ENCODE measurements at places on chromosomes 6 and 20.

- DNase-seq = no peak
Observed at GRCh38 chr6:4352731-4353130, 217.4 kb upstream of the ECI2 start.

- no peak for DNase-seq
Observed at GRCh38 chr6:15425947-15426346, 180.1 kb downstream of the JARID2 start.

DNA sequence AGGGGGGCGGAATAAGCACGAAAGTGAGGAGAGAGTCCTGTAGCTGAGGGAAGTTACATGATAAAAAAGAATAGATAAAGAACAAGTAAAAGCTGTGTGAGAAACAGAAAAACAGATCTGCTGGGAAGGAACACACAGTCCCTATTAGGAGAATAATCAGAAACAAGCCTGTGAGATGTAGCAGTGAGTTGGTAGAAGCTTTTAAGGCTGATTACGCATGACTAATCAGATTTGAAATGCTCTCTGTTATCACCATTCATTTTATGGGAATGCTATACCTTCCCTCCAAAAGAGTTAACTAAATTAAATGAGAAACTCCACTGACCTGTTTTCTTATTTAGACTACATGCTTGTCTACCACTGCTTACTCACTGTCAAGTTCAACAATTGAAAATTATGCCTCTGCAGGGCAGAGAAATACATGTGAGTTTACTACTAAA lies 15.8 kb downstream of the REPS1 start:
- DNase-seq = no peak

DNA sequence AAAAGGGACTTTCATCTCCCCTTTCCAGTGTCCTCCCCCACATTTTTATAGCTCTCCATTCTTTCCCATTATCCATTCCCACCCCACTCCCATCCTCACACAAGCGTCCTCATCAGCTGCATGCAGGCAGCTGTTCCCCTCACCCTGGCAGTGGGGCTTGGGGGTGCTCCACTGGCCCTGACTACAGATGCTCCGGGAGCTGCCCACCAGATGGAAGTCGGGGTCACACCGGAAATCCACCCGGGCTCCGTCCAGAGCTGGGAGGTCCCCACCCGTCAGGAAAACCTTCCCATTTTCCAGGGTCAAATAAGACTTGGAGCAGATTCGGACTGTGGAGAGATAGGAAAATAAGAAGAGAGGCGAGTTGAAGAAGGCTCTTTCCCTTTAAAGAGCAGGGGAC lies 2.7 kb downstream of the GABBR1 start:
- no peak for DNase-seq

GRCh38 chr6:33390173-33390572 lies 1.4 kb upstream of the KIFC1 start:
- no peak for DNase-seq

GRCh38 chr6:12280902-12281301 lies 9.3 kb upstream of the EDN1 start:
- no peak for DNase-seq

DNA sequence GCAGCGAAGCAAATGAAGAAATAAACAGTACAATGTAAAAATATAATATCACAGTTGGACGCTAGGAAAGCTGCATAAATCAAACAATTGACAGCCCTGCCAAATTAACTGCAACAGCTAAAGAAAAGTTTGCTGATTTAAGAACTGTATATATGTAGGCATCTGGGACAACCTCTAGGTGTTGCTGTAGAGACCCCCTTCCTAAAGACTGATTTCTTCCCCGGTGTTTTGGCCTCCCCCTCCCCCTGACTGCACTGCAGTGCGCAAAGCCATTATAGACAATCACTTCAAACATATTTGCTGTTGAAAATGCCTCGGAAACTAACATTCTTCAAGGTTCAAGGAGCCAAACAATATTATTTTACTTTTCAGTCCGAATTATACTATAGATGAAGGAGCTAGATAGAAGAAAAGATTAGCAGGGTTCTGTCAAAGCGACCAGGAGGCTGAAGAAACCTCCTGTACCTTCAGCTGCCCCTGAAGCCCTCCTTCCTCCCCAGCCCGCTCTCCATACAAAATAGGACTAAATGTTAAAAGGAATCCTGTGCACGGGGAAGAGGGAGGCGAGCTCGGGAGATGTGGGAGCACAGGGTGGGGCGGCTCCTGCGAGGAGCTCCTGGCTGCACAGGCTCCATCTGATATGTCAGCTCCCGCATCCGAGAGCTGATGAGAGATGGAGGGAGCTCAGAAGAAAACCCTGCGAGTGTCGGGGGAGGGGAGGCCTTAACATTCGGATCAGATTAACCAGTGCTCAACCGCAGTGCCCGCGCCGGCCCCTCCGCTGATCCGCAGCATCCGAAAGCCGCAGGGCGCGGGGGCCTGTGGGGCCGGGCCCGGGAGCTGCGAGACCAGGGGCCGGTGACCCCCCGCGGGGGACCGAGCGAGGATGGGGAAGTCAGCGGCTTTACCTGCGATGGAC lies 822 bp downstream of the ELOVL4 start:
- peak; percentile 9 for DNase-seq

GRCh38 chr6:25640446-25640845 lies 11.6 kb upstream of the SCGN start:
- no peak for DNase-seq

DNA sequence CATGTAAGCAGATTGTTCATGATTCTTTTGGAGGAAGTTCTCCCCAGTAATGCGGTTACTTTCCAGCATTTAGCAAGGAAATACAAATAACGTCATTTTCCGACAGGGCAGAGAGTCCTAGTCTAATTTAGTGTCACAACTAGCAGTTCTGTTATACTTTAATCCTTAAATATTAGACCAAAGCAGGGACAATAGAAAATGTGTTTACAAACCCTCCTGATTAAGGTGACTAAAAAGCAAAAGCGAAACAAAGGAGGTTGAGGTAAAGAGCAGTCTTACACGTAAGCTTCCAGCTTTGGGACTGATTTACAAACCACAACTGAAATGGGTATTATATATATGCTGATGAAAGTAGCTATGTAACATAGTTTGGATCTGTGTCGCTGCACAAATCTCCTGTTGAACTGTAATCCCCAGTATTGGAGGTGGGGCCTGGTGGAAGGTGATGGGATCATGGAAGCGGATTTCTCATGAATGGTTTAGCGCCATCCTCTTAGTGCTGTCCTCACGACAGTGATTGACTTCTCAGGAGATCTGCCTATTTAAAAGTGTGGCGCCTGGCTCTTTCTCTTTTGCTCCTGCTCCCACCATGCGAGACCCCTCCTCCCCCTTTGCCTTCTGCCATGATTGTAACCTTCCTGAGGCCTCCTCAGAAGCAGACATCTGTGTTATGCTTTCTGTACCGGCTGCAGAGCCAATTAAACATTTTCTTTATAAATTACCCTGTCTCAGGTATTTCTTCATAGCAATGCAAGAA lies 81.9 kb downstream of the PLCB1 start:
- no peak for DNase-seq

GRCh38 chr20:54661880-54662465 lies 186.6 kb downstream of the DOK5 start:
- DNase-seq = no peak

DNA sequence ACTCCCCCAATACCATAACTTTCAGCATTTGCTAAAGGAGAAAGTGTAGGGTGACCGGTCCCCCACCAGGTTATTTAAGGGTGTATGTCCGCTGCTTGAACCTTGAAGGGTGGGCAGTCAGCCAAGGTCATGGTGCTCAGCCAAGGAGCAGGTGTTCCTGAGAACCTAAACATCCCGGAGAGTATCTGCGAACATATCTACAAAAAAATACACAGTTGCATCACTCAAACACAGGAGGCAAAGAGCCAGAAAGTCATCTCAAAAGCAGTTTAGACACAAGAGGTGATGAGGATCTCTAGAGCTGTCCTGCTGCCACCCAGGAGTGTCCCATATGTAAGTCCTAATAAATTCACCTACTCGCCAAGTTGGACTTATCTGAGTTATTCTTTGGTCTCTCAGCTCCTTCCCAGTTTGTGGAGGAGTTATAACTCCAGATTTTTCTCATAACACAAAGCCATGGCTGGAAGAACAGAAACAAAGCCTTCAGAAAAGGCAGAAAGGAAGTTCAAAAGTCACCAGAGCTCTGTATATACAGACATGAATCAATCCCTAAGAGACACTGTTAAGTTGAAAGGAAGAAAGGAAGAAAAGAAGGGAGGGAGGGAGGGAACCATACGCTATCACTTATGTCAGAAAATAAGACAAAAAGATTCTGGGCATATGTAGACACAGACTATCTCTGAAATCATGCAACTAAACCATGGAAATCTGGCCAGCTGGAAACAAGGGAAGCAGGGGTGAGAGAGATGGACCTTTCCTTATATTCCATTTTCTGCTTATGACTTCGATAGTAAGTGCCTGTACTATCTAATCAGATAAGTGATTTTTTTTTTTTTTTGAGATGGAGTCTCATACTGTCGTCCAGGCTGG lies 11.3 kb downstream of the MBOAT1 start:
- no peak for DNase-seq

GRCh38 chr20:16916165-16916564 lies 168.0 kb downstream of the OTOR start:
- DNase-seq = no peak

- no peak for DNase-seq
Observed at GRCh38 chr6:73418081-73418741, 23.6 kb downstream of the DDX43 start.

DNA sequence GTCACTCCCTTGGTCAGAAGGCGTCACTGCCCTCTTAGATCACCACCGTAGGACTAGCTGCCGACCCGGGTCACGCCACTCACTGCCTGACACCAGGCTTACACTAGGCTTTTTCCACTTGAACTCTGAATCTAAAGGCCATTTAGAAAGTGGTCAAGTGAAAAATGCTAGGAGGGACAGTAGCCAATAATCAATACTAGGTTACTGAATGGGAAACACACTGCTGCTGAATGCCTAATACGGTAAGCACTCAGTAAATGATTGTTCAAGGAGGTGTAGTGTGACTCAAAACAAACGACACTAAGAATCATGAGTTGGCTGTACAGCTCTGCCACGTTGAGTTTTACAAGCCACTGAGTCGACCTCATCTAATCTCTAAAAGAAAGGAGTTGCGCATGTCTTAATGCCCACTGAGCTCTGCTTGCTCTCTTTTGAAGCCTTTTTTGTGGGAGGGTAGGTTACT lies 760 bp upstream of the IBTK start:
- no peak for DNase-seq

DNA sequence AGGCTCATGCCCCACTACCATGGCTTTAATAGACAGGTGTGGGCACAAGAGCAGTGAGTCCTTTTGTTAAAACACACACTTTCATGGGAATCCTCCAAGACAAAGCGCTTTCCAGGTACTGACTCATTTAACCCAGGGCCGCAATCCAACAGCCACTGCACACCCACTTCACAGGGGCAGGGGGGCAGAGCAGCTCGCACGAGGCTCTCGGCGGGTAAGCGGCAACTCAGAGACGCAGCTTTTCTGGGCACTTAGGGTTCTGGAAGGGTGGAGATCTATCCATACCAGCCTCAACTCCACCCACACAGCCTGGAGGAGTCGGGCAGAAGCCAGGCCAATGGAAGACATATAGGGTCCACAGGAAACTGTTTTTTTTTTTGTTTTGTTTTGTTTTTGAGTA lies 28.6 kb downstream of the PSMG4 start:
- no peak for DNase-seq

DNA sequence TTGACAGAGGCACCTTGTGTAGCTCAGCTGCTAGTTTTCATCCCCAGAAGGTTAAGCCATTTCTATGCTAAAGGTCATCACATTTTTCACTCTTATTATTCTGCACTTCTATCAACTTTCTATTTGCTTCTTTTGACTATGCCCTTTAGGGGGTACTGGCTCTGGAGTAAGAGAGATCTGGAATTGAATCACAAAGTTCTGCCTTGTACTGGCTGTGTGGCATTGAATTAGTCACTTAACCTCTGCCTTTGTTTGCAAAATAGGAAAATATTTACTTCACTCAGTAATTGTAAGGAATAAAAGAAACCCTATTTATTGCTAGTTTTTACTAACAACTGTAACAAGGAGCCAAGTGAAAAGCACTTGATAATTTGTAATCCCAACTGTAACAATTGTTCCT lies 56.8 kb upstream of the MTRF1L start:
- DNase-seq = no peak

DNA sequence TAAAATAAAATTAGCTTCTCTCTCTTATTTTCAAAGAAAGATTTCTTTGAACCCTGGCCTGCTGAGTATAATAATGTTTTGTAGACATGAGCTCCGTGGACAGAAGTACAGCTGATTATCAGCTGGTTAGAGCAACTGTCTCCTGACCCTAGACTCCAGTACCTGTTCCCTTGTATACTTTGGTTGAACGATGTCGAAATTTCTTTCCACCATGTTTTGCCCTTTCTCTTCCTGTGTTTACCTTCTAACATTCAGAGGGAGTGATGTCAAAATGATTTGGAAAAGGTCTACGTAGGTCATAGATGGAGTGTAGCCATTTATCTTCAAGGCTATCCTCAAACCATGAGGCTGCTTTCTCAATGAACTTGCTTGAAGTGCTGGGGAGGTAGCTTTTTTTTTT lies 16.8 kb upstream of the ADTRP start:
- no peak for DNase-seq

GRCh38 chr6:41682056-41682477 lies 43.8 kb downstream of the MDFI start:
- DNase-seq = peak; percentile 64

All from amniotic stem cell (primary cell).